NCI-H1417 treated with DMSO at 0.1 percent for 48 hours (cell line): ENCODE measurements at places on chromosomes 7 and 10.
A peak's percentile ranks its signal among the peaks of the same experiment; 100 is the strongest.

GRCh38 chr7:116153050-116153449 is 57.3 kb upstream of the TES start:
- DNase-seq, result no peak

GRCh38 chr10:10475812-10476211 is 541.9 kb upstream of the CELF2 start:
- no peak for DNase-seq

DNA sequence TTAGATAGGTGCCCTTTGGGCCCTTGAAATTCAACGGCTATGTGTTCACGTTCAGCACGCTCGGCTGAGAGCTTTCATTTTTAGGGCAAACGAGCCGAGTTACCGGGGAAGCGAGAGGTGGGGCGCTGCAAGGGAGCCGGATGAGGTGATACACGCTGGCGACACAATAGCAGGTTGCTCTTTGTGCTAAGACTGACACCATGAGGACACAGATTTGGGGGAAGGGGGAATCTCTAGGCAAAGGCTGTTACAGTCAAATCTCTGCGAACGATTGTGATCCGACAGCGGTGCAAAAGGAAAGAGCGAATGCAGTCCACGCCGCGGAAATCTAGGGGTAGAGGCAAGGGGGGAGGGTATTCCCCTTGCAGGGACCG is 667 bp downstream of the KLLN start:
- DNase-seq, result peak; percentile 10

DNA sequence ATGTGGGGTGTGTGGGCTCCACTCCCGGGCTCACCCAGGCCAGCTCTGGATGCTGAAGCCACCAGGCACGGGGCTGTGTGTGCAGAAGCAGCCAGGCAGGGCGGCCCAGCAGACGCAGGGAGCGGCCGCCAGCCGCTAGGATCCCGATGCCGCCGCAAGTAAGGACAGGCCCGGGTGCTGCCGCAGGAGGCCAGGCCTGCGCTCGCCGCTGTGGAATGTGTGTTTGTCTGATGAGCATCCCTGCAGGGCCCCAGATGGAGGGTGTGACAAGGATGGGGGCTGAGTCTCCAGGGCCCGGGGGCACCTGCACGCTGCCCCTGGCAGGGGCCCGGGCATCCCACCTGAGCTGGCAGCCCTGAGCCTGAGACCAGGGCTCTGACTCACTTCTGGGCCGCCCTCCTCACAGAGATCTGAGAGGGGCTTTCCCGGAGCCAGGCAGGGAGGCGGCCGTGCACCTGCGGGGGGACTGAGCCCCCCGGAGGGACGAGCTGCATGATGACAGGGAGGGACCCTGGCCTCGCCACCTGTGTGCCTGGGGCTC is 101.5 kb downstream of the FOXL3 start:
- no peak for DNase-seq

GRCh38 chr7:127504715-127505114 is 80.7 kb downstream of the GCC1 start:
- DNase-seq, result no peak

DNA sequence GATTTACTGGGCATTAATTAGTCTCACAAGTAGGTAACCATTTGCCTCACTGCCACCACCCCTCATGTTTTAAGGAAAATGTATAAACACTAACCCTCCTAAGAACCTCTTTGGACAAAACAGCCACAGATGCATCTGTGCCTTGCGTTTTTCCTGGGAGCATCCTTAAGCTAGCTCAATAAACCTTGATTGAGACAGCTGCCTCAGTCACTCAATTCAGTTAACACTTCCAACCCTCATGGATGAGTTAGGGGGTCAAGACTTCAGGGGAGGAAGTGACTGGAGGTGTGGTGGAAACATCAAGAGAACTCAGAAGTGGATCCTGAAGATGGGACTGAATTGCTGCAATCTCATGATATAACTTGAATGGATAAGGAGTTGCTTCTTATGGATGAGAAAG is 31.5 kb downstream of the CUL2 start:
- DNase-seq, result no peak

- DNase-seq, result no peak
Measured at GRCh38 chr7:54242776-54243175, 299.4 kb upstream of the VSTM2A start.

GRCh38 chr7:66896441-66896840 is 24.6 kb upstream of the TMEM248 start:
- no peak for DNase-seq

GRCh38 chr7:116979430-116979829 is 26.1 kb downstream of the ST7 start:
- no peak for DNase-seq

GRCh38 chr7:13416071-13416470 is 573.4 kb downstream of the ETV1 start:
- DNase-seq, result no peak

DNA sequence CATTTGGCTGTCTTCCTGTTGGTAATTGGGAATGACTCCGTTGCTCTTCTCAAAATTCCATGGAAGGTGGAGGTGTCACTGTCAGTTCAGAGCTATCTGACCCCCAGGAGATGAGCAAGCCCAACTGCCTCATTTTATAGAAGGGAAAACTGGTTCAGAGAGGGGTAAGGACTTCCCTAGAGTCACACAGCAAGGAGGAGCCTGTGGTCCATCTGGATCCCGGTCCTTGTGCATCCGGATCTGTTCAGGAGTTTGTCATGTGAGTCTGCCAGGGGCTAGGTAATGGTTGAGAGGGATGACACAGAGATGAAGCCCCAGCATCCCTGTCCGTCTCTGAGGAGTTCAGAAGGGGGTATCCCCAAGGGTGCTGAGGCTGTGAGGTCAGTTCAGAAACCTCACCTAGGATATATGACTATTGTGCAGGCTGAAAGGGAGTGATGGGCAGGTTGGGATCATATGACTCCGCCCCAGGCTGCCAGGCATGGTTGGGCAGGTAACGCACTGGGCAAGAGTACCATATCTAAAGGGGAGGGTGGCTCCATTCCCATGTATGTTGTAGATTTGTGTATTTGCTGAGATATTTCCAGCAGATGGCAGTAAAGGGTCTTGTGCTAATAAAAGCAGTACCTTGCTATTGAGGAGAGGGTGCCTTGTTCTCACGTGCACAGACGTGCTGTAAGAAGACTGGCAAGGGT is 16.0 kb upstream of the SLC29A3 start:
- DNase-seq, result no peak

DNA sequence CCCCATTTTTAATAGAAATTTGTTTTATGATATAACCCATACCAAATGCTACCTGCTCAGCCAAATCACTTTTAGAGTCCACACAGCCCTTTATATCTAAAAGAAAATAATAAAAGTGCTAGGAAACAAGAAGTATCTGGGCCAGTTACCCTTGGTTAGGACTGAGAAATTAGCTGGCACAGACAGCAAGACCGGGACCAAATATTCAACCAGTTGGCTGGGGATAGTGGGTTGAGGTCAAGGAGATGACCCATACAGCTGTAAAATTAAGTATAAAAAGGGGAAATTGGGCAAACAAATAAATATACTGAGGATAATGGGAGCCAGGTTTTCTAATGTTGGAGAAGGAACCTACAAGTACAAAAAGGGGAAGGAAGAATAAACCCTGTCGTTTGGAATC is 174.3 kb downstream of the IMMP2L start:
- DNase-seq, result no peak

- DNase-seq, result no peak
Measured at GRCh38 chr10:100750291-100751210, 5.2 kb downstream of the PAX2 start.

DNA sequence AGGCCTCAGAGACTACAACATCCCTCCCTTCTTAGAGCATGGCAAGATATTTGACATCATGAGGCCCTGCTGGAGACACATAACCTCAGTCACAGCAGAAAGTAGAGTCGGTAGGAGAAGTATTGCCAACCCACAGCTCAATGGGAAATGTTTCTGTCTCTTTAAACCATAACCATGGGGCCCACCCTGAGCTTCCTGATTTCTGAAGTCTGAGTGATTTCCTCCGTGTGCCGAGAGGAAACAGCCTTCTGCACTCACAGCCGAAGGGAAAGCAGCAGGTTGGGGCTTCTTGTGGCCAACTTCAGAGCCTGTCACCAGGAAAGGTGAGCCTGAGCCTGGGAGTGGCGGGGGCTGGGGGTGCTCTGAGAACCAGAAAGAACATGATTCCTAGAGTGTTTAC is at the start of gene GIMAP1:
Gene GIMAP1 (plus strand): TSS at position 246 of the 400 bp plus-strand sequence. CDS start 2,435 bp downstream, outside the sequence.
- no peak for DNase-seq

- DNase-seq, result no peak
Measured at GRCh38 chr7:98178321-98178720, 32.9 kb upstream of the BHLHA15 start.

- DNase-seq, result no peak
Measured at GRCh38 chr10:132984801-132985545, 42.6 kb upstream of the CFAP46 start.

DNA sequence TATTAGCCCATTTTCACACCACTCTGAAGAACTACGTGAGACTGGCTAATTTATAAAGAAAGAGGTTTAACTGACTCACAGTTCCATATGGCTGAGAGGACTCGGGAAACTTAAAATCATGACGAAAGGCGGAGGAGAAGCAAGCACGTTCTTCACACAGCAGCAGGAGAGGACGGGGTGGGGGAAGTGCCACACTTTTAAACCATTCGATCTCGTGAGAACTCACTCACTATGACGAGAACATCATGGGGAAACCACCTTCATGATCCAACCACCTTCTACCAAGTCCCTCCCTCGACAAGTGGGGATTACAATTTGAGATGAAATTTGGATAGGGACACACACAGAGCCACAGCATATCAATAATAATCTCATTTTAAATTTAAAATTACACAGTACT is 80.2 kb downstream of the VWDE start:
- no peak for DNase-seq

- no peak for DNase-seq
Measured at GRCh38 chr10:131766096-131766495, 134.7 kb upstream of the PPP2R2D start.

DNA sequence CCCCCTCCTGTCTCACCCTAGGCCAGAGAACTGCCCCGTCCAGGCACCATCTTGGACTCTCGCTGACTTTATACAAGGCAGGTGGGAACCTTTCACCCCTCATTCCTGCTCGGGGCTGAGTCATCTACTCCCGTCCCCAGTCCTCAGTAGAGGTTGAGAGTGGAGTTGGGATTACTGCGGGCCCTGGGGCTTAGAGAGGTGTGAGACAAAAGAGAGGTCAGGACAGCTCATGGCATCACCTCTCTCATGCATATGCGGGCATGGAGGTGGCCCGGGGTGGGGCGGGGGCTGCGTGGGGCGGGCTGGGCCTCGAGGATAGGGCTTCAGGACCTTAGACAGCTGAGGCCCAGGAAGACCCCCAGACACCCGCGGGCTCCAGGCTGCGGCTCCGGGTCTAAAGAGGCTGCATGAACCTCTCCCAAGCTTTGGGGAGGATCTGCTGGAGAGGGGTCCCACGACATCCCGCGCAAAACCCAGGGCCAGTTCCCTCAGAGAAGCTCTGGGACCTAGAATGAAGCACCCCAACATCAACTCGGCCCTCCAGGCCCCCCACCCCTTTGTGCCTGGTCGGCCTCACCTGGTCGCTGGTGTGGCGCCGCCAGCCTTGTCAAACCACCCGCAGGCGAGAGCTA is 317 bp downstream of the PDZD7 start:
- no peak for DNase-seq

- DNase-seq, result no peak
Measured at GRCh38 chr7:31478018-31478417, 35.9 kb upstream of the ITPRID1 start.

DNA sequence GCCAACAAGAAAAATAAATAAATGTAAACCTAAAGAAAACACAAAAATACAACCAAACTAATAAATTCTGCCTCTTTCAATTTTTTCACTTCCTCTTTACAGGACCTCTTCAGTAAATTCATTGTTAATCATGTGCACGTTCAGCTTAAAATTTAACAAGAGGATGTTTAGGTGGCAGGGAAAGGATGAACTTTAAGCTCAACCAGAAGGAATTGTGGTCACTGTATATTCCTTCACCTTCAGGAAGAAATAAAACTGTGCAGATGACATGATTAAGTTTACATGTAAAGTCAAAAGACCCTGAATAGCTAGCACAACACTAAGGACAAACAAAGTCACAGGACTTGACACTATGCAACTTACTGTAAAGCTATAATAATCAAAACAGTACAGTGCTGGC is 33.0 kb downstream of the KIF5B start:
- DNase-seq, result no peak

DNA sequence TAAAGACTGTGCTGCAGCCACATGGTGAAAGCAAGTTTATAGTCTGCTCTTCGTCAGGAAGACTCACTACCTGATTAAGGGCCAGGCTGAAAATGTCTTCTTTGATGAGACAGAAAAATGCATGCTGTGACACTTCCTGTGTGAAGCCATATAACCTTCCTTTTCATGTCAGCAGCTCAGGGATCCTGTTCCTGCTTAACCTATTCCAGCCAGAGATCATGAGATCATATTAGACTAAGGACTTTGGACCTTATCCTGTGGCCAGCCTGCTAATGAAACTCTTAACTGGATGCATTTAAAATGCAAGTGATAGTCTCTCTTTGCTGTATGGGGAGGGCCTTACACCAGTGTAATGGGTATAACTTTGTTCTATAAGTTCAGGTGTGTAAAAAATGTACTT is 165.2 kb downstream of the PTEN start:
- no peak for DNase-seq

DNA sequence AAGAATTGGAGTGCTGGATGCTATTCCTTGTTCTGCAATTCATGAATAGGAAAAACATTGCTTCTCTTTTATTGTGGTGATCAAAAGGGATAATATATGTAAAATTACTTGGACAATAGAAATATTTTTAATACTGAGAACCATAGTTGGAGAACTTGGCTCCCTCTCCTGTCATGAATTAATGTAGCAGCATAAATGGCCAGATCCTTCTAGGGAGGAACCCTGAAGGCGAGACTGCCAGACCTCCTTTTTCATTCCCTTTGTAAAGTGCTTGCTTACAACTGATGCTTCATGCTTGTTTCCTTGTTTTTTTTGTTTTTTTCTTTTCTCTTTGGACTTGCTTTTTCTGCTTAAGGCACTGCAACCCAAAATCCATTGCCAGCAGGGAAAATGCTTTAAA is 233.6 kb downstream of the SH2D4B start:
- DNase-seq, result no peak

GRCh38 chr10:66833861-66834260 is 92.0 kb upstream of the LRRTM3 start:
- DNase-seq, result no peak

DNA sequence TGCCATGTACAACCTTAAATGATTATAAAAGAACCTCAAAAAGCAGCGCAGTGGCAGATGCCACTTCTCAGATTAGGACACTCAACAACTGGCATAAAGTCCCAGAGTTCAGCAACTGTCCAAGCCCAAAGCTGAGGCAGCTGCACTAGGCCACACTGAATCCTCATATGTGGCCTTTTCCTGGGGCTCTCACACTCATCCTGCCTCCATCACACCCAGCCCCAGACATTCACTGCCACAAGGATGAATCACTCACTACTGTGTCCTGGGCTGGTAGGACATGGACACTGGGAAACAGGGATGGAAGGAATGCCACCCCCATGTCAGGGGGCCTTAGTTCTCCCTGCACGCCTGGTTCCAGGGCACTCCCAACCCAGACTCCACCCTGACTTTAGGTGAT is 547.7 kb downstream of the TNS3 start:
- no peak for DNase-seq

GRCh38 chr7:114802632-114803031 is 119.3 kb upstream of the MDFIC start:
- DNase-seq, result no peak
